ENCODE measurements at places on chromosomes 3 and 15.

GRCh38 chr3:102415553-102415952 is 19.3 kb upstream of the ZPLD1 start:
- no peak for DNase-seq

DNA sequence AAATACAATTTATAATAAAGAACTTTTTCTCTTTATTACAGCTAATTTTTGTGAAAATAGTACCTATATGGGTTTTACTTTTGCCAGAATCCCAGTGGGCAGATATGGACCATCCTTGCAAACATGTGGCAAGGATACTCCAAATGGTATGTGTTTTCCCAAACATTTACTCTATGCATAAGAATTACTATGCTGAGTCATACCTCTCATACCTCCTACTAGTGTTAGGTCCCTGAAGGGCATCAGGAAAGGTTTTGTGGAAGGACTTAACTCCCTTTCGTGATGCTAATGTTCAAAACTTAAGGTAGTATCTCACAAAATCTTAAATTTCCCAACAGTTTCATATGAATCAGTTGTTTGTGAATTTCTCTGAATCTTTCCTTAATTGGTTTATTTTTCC is 21.3 kb downstream of the ADGRG7 start:
- no peak for DNase-seq

GRCh38 chr15:89496155-89497098 is at the start of gene RHCG:
Gene RHCG, minus strand, starts transcription at chr15:89496583. Its CDS starts 39 bp downstream, at chr15:89496544.
- no peak for DNase-seq

DNA sequence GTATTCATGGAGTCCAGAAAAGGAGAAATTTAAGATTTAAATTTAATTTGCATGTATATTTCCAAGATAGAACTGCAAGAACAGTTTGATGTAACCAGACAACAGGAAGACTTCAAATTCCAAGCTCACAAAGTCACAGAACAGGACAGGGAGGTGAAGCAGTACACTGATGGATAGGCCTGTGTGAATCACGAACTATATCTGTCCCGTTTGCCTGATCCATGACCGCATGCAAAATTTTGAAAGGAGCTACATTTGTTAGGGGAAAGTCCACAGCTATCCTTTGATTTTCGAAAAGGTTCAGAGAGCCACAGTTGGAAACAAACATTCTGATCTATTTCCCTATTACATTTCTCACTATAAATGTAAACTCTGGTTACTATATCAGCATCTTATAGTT is 79.5 kb upstream of the SLC12A8 start:
- no peak for DNase-seq

DNA sequence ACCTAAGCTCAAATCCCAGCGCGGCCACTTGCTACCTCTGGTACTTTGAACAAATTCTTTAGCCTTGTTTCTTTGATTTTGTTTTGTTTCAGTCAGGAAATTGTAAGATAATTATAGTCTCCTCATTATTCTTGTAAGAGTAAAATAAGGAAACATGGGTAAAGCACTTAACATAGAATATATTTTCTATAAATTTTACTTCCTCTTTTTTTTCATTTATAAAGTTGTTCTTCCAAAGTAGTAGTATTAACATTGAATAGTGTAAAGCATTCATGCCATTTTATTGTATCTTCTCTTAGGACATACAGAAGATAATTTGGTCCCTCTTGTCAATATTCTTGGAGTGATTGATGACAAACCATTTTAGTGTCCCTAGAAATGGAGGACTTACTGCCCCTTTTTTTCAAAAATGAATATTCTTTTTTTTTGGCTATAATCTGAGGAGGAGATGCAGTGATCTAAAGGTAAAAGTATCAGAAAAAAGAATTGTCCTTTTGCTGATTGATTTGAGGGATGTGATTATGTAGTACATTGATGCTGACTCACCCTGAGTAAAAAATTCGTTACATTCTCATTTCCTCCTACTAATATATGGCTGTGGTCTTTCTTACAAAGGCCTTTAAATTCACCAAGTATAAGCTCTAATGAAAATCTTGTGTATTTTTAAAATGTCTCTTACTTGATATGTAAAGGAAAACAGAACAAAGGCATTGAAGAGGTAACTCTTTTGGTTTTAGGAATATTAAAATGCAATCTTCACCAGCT is 51.0 kb downstream of the ALCAM start:
- no peak for DNase-seq

GRCh38 chr3:146163584-146163983 is 2.6 kb upstream of the PLOD2 start:
- no peak for DNase-seq

DNA sequence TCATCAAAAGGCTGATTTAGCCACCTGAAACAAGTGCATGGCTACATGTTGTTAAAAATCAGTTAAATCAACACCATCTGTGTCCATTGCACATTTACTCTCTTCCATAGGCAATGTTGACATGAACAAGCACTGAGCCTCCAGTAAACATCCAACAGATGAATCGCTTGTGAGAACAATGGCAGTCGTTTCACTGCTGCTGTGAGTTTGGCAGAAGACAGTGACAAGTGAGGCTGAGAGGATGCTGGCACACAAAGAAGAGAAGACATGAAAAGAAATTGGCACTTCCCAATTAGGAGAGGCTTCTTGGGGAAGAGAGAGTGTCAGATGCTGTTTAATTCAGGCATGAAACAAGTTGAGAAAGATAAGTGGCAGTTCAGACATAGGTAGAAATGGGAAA is 227.4 kb upstream of the STT3B start:
- no peak for DNase-seq

- no peak for DNase-seq
These were observed 8.9 kb downstream of the RNF7 start for GRCh38 chr3:141746962-141747361.

DNA sequence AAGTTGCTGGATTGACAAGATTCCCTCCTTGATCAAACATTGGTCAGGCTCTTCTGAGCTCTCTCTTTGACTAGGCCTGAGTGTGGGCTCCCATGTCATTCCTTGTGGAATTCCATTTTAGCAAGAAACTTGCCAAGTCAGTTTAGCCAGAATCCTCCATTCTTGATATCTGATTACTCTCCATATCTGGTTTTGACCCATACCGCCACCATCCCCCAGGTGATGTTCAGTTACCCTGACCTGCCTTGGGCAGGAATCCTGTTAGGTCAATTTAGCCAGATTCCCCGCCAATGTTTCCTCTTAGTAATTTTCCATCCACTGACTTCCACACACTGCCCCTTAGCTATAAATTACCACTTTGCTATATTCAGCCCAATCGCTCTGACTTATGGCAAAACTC is 1.0 kb upstream of the PCCB start:
- DNase-seq, result no peak

DNA sequence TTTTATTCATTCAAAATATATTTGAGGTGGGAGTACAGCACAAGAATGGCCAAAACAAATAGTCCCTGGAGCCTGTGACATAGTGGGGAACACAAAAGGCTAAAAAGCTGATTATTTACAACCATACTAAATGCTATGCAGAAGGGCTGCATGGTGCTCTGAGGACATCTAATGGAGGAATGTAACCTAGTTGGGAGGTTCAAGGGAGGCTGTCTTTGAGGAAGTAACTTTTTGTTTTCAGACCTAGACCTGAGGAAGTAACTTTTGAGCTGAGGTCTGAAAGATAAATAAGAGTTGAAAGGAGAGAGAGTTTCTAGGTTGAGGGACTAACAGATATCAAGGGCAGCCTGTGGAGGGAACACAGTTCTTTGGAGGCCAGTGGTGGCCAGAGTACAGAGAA is 34.8 kb upstream of the RASA2 start:
- no peak for DNase-seq

DNA sequence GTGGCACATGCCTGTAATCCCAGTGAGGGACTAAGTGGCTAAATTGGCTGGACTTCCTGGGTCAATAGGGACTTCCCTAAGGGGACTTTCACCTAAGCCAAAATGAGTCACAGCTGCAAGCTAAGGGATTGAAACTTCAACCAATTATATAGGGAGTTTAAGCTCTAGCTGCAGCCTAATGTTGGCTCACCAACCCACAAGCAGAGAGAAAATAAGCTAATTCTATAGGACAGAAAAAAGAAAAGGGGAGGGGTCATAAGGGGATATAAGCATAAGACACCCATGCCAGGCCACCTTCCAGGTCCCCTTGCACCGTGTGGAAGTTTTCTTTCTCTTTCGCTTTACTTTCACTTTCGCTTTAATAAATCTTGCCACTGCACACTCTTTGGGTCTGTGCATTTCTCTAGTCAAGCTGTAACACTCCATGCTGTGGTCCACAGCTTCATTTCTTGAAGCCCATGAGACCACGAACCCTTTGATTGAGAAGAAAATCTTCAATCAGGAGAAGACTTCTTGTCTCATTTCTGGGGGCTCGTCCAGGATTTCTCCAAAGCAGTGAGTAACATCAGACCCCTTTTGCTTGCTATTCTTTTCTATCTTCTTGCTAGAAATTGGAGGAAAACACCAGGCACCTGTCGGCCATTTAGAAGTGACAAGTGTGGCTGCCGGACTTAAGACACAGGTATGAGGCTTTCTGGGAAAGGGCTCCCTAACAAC is 192.3 kb downstream of the IGSF11 start:
- no peak for DNase-seq

GRCh38 chr3:188683032-188683521 is 488.7 kb upstream of the TPRG1 start:
- DNase-seq, result no peak

- no peak for DNase-seq
These were observed 41.8 kb upstream of the XXYLT1 start for GRCh38 chr3:195312714-195313113.

- no peak for DNase-seq
These were observed 128.3 kb upstream of the VEPH1 start for GRCh38 chr3:157631478-157631877.

- DNase-seq, result no peak
These were observed 520 bp downstream of the ZNF654 start for GRCh38 chr3:88059380-88060170.
